Activated naive CD8-positive, alpha-beta T cell treated with anti-CD3 and anti-CD28 coated beads for 36 hours (primary cell): ENCODE measurements at places on chromosomes 6 and 20. TPM values are rescaled to one million over a fixed set of nuclear protein-coding genes. Genes with fewer than 3 reads are reported as not detected.

The LPA gene
- total RNA-seq = not detected

The TBXT gene
- total RNA-seq = not detected

DNA sequence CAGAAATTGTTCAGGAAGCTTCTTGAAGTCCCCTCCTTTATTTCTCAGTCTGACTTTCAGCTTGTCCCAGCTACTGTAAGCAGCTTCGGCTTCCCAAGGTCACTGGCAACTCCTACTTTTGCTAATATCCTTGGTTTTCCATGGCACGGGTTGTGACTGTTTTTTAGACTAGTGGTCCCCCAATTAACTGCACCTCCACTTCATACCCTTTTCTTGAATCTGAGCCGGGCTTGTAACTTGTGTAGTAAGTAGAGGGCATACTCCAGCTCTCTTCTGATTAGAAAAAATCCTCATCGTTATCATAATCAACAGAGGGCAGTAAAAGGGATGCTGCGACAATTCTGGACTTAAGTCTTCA is 162.3 kb upstream of the TNFAIP3 start:
- H3K27me3 ChIP-seq = peaks cover 5% of the 10 kb centered on the region
- H3K36me3 ChIP-seq = peaks cover 9% of the 10 kb centered on the region
- H3K4me3 ChIP-seq = no peak overlapping the region
- no peak overlapping the region for H3K27ac ChIP-seq
- no peak for DNase-seq
- H3K4me1 ChIP-seq = peaks cover 60% of the 10 kb centered on the region

The HLA-DRA gene
- total RNA-seq = 9.8 TPM

- no peaks in the 10 kb centered on the region for H3K27me3 ChIP-seq
- no peak overlapping the region for H3K4me3 ChIP-seq
- H3K4me1 ChIP-seq = no peaks in the 10 kb centered on the region
- DNase-seq = no peak
- peaks cover 2% of the 10 kb centered on the region for H3K36me3 ChIP-seq
- no peak overlapping the region for H3K27ac ChIP-seq
These were observed 82.3 kb upstream of the KIF25 start for GRCh38 chr6:167915139-167915538.

The CCN2 gene
- total RNA-seq = not detected

The TCF21 gene
- total RNA-seq = not detected

DNA sequence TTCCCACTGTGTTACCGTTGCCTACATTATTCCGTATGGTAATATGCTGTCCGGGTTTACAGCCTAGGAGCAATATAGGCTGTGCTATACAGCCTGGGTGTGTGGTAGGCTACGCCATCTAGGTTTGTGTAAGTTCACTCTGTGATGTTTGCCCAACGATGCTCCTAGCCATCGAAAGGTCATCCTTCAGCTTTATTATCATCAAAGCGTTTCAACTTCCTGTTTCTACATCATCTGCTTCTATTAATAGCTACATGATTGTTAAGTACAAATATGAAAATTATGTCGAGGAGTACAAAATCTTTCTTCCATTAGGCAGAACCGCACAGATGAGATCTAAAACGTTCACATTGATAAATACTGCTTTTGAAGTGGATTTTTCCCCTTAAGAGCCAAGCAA is 69.9 kb downstream of the PPP1R14C start:
- H3K27me3 ChIP-seq = peaks cover 4% of the 10 kb centered on the region
- peaks cover 3% of the 10 kb centered on the region for H3K4me1 ChIP-seq
- DNase-seq = no peak
- H3K36me3 ChIP-seq = no peaks in the 10 kb centered on the region
- H3K4me3 ChIP-seq = no peak overlapping the region

- H3K27ac ChIP-seq = no peak overlapping the region
- no peak overlapping the region for H3K4me3 ChIP-seq
- no peaks in the 10 kb centered on the region for H3K4me1 ChIP-seq
- DNase-seq = no peak
- no peaks in the 10 kb centered on the region for H3K27me3 ChIP-seq
These were observed 112.8 kb downstream of the TBX18 start for GRCh38 chr6:84651583-84651982.

The PPP1R14C gene
- total RNA-seq = 0.33 TPM

DNA sequence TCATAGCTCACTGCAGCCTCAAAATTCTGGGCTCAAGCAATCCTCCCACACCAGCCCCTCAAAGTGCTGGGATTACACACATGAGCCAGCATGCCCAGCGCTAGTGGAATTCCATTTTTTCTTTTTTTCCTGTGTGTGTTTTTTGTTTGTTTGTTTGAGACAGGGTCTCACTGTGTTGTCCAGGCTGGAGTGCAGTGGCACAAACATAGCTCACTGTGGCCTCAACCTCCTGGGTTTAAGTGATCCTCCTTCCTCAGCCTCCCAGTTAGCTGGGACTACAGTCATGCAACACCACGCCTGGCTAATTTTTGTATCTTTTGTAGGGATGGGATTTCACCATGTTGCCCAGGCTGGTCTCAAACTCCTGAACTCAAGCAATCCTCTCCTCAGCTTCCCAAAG is 14.1 kb upstream of the PARD6B start:
- no peak for DNase-seq
- peaks cover 9% of the 10 kb centered on the region for H3K27me3 ChIP-seq
- H3K4me1 ChIP-seq = no peaks in the 10 kb centered on the region

DNA sequence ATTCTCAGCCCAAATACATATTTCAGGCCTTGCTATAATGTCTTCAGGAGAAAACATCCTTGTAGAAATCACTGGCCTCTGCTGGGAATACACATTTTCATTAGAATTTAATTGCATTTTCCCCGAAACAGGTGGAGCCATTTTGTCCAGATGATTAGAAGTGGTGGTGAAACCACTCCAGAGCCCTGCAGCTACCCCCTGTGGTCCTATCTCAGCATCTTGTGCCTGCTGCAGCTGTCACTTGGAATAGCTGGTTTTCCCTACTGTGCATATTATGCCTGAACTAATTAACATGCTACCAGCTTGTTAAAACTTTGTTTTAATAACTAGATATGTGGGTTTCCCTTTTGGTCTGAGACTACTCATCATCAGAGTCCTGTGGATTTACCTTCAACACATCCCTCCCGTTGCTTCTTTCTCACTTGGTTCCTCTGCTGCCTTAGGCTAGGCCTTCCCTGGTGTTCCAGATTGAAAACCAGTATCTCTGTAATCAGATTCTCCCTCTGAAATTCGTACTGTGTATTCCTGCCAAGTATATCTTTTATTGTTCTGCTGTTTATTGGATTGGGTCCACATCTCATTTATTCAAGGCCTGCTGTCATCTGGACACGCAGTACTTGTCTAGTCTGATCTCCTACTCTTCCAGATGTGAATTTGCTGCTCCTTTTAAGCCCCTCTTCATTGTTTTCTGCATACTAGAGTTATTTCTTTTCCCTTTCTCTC is 15.2 kb downstream of the DNAH8 start:
- H3K27me3 ChIP-seq = peaks cover 15% of the 10 kb centered on the region
- no peak overlapping the region for H3K27ac ChIP-seq
- no peak for DNase-seq
- H3K4me1 ChIP-seq = peaks cover 11% of the 10 kb centered on the region
- H3K4me3 ChIP-seq = no peak overlapping the region

DNA sequence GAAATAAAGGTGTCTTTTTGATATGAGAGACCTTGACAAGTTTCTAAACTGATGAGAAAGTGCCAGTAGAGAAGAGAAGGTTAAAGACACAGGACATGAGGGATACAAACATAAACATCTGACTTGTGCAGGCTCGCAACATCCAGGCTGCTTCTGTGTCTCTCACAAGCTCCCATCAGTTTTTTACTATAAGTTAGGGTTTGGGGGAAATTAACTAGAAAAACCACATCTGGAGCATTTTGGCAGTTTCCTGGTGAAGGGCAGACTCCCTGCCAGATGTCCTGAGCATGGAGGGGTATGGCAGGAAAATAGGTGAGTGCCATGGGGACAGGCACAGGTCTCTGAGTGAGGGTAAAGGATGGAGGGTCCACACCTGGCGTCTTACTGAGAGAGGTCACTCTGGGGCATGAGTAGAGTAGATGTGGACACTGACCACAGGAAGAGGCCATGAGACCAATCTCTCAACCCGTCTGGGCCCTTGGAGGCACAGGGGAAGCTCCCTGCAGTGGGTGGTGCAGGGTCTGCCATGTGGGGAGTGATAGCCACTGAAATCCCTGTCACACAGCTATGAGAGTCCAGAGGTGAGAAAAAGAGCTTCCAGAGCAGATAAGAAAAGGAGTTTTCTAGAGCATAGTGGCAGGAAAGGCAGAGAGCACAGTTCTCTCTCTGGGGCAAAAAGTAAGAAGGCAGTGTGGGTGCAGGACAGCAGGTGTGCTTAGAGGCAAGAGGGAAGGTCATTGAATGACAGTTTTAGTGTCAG is 193.3 kb upstream of the SYNDIG1 start:
- H3K4me3 ChIP-seq = no peak overlapping the region
- no peaks in the 10 kb centered on the region for H3K4me1 ChIP-seq
- H3K27me3 ChIP-seq = peaks cover 3% of the 10 kb centered on the region
- DNase-seq = no peak
- H3K36me3 ChIP-seq = no peaks in the 10 kb centered on the region
- H3K27ac ChIP-seq = no peak overlapping the region

- H3K27me3 ChIP-seq = no peaks in the 10 kb centered on the region
- DNase-seq = no peak
- no peaks in the 10 kb centered on the region for H3K36me3 ChIP-seq
- no peak overlapping the region for H3K4me3 ChIP-seq
These were observed 92.8 kb upstream of the RNF217 start for GRCh38 chr6:124869416-124869815.

The KHDC1 gene
- 3.5 TPM for total RNA-seq

The NEURL2 gene
- total RNA-seq = 3.1 TPM

The GNAS gene
- total RNA-seq = 779 TPM

GRCh38 chr6:22732176-22732970 is 163.0 kb downstream of the HDGFL1 start:
- no peaks in the 10 kb centered on the region for H3K36me3 ChIP-seq
- no peak overlapping the region for H3K27ac ChIP-seq
- no peak for DNase-seq
- H3K27me3 ChIP-seq = no peaks in the 10 kb centered on the region

The LZTS3 gene
- total RNA-seq = 1.6 TPM

DNA sequence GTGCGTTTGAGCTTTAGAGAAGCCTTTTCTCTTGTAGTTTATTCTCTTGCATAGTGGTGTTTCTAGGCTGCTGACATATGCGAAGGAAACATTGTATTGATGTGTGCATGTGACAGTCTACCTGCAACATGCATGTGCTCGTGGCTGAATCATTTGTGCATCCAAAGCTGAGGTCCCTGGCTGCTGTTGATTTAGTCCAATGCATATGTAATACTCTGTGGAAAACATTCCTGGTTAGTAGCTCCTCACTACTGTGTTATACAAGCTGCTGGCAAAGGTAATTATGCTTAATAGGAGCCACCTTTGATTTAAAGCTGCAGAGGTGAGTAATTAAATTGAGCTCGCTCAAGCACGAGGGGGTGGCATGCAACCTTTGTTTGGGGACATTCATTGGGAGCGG is 24.5 kb downstream of the TSHZ2 start:
- no peaks in the 10 kb centered on the region for H3K27me3 ChIP-seq
- DNase-seq = no peak
- H3K4me1 ChIP-seq = peaks cover 24% of the 10 kb centered on the region
- H3K36me3 ChIP-seq = no peaks in the 10 kb centered on the region
- no peak overlapping the region for H3K27ac ChIP-seq

The GNAS-AS1 gene
- total RNA-seq = 1.3 TPM

The TREML2 gene
- 8.9 TPM for total RNA-seq

DNA sequence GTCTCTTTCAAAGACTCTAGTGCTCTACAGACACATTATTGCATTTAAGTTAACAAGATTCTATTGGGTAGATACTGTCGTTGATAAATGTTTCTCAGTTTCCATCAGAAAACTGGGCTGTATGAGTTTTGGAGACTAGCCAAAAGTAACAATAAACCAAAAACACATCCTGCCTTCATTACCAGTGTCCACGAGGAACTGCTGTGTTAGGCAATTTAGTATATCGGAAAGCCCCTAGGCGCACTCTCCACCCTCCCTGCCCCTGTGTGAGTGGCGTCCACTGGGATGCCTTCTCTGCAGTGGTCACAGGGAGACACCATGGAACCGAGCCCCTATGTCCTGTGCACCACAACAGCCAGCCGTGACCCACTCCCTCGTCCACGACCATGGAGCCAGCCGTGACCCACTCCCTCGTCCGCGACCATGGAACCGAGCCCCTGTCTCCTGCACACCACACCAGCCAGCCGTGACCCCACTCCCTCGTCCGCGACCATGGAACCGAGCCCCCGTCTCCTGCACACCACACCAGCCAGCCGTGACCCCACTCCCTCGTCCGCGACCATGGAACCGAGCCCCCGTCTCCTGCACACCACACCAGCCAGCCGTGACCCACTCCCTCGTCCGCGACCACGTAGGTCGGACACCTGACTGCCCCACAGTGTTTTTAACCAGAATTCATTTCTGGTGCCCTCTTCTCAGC is 35.3 kb downstream of the DLL1 start:
- no peaks in the 10 kb centered on the region for H3K27me3 ChIP-seq
- H3K4me1 ChIP-seq = no peaks in the 10 kb centered on the region
- DNase-seq = no peak
- H3K4me3 ChIP-seq = no peak overlapping the region
- H3K27ac ChIP-seq = no peak overlapping the region

- no peak for DNase-seq
- no peak overlapping the region for H3K27ac ChIP-seq
- no peaks in the 10 kb centered on the region for H3K4me1 ChIP-seq
- no peaks in the 10 kb centered on the region for H3K27me3 ChIP-seq
- H3K36me3 ChIP-seq = no peaks in the 10 kb centered on the region
- H3K4me3 ChIP-seq = no peak overlapping the region
These were observed 520.6 kb downstream of the HDGFL1 start for GRCh38 chr6:23089981-23090380.

DNA sequence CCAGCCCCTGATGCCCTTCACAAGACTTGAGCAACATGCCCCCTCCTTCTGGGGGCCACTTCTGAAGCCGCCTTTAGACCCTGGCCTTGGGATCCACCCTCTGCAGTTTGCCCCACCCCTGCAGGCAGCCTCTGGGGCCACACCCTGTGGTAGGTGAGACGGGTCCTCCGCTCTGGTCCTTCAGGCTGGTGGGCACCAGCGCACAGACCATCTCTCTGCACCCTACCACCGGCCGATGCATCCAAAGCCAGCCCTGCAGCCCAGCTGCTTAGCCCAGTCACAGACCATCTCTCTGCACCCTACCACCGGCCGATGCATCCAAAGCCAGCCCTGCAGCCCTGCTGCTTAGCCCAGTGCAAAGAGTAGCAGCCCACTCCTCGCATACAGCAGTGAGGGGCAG is 159.3 kb upstream of the ECI2 start:
- H3K27ac ChIP-seq = no peak overlapping the region
- no peak for DNase-seq
- H3K36me3 ChIP-seq = no peaks in the 10 kb centered on the region
- H3K4me1 ChIP-seq = no peaks in the 10 kb centered on the region
- peaks cover 8% of the 10 kb centered on the region for H3K27me3 ChIP-seq
- H3K4me3 ChIP-seq = no peak overlapping the region

- no peak overlapping the region for H3K27ac ChIP-seq
- H3K4me3 ChIP-seq = no peak overlapping the region
- no peaks in the 10 kb centered on the region for H3K36me3 ChIP-seq
- no peaks in the 10 kb centered on the region for H3K4me1 ChIP-seq
These were observed 242.8 kb downstream of the UST start for GRCh38 chr6:148989585-148989984.

The TUBB2B gene
- 0.25 TPM for total RNA-seq

The TRIM31 gene
- not detected for total RNA-seq

GRCh38 chr6:54267798-54268197 is 40.4 kb upstream of the TINAG start:
- H3K4me3 ChIP-seq = no peak overlapping the region
- no peaks in the 10 kb centered on the region for H3K4me1 ChIP-seq
- H3K36me3 ChIP-seq = no peaks in the 10 kb centered on the region
- no peak for DNase-seq

The TSPO2 gene
- total RNA-seq = not detected

The SNAP25 gene
- total RNA-seq = not detected

The ETV7 gene
- 3.1 TPM for total RNA-seq
